ENCODE measurements at places on chromosomes 16 and 17. TPM values are rescaled to one million over a fixed set of nuclear protein-coding genes. Genes with fewer than 3 reads are reported as not detected.
A peak's percentile ranks its signal among the peaks of the same experiment; 100 is the strongest.

The KRTAP4-3 gene
- not detected for total RNA-seq

The KDM8 gene
- 3.5 TPM for total RNA-seq

The SPATA22 gene
- 0.84 TPM for total RNA-seq

The SOX8 gene
- 0.89 TPM for total RNA-seq

The SLC12A3 gene
- not detected for total RNA-seq

The TBC1D3G gene
- total RNA-seq, result not detected

The RUNDC3A gene
- total RNA-seq, result 0.49 TPM

The ALDH3A1 gene
- total RNA-seq, result not detected

The SSTR5 gene
- 14.7 TPM for total RNA-seq

The CIBAR2 gene
- total RNA-seq, result not detected

GRCh38 chr16:86663685-86664521 is 85.6 kb downstream of the FOXL1 start:
- DNase-seq, result no peak

GRCh38 chr17:79160980-79161636 is 86.5 kb downstream of the ENGASE start:
- no peak for DNase-seq

GRCh38 chr17:1494736-1495253 is 2.3 kb upstream of the MYO1C start:
- DNase-seq, result no peak

DNA sequence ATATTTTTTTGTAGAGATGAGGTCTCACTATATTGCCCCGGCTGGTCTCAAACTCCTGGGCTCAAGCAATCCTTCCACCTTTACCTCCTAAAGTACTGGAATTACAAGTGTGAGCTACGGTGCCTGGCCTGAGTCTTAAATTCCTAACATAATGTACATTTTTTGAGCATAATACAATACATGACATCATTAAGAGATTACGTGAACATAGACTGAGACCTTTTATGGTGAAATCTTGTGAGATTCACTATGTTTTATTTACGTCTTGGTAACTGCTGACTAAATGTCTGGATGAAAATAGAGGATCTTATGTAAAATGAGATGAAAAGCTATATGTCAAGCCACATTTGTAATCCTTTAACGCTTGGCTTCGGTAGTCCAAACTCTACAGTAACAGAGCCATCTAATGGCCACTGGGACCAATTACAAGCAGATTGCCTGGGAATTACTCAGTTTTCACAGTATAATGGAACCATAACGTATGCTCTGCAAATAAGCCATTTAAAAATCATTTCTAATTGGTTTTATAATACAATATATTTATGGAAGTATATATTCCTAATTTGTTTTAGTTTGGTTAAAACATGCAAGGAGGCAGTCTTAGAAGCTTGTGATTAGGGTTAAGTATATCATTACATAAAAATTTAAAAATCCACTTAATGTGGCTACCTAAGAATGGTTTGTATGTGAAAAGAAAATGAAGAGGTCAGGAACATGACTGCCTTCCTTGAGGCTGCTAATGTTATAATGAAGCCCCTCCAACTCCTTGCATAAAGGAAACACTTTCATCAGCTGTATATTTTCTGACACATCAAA is 8.1 kb upstream of the EFCAB13 start:
- DNase-seq, result no peak

DNA sequence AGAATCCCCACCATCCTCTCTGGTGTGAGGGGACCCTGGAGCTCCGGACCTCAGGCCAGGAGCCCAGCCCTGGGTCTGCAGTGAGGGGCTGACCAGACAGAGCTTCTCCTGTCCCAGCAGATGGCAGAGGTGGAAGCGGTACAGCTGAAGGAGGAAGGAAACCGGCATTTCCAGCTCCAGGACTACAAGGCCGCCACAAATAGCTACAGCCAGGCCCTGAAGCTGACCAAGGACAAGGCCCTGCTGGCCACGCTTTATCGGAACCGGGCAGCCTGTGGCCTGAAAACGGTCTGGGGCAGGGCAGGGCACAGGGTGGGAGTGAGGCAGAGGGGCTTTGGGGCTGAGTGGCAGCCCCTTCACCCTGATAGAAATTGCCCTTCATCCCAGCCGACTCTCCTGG is 527 bp downstream of the UNC45B start:
- DNase-seq, result no peak

DNA sequence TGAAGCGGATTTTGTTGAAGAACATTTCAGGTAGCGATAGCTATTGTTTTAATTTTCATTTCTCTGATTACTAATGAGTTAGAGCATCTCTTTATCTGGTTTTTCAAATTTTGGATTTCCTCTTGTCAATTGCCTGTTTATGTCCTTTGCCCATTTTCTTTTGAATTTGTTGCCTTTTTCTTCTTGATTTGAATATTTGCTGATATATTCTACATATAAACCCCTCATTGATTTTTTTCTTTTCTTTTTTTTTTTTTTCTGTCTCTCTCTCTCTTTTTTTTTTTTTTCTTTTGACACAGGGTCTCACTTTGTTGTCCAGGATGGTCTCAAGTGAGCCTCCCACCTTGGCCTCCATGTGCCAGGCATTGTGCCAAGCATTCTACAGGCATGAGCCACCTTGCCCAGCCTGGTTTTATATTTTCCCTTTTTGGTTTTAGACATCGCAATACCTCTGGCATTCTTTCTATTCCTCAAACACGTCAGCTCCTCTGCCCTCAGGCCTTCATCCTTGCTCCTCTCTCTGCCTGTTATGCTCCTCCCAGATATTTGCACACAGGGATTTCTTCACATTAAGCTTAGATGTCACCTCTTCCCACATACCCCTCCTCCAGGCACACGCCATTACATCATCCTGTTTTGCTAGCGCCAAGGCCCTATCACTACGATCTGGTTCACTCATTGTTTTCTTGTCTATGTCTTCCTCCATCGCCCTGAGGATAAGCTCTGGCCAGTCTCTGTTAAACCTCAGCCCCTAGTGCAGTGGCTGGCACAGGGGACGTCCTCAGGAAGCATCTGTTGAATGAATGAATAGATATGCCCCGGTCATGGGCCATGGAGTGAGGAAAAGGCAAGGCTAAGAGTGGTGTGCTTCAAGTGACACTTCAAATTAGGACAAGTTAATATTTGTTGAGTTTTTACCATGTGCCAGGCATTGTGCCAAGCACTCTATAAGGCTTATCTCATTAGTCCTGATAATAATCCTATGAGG is 8.6 kb downstream of the SARM1 start:
- no peak for DNase-seq

DNA sequence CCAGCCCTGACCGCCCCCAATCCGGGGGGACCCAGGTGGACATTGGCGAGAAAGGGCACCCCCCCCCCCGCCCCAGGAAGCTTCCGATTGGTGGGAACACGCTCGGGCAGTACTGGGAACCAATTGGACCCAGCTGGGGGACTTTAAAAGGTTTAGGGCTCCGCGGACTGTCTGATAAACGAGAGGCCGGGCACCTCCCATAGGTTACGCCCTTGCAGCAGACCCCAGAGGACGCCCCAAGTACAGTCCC is 245 bp downstream of the TMEM256 start:
- DNase-seq, result no peak

DNA sequence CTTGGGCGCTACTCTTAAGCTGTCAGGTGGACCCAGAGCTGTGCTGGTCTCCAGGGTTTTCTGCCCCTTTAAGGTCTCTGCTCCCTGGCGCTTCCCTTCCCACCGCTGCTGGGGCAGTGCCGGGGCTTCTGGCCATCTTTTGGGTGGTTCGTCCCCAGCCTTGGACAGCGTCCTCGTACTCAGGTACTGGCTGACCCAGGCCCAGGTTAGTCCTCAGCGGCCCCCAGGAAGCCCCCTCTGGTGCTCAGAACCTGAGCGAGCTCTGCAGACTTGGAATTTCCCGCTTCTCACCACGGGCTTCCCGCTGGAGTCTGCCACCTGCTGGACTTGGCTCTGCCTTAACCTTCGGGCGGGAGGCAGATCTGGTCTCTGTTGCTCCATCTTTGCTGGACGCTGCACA is 94.1 kb upstream of the ZNF750 start:
- peak; percentile 35 for DNase-seq

DNA sequence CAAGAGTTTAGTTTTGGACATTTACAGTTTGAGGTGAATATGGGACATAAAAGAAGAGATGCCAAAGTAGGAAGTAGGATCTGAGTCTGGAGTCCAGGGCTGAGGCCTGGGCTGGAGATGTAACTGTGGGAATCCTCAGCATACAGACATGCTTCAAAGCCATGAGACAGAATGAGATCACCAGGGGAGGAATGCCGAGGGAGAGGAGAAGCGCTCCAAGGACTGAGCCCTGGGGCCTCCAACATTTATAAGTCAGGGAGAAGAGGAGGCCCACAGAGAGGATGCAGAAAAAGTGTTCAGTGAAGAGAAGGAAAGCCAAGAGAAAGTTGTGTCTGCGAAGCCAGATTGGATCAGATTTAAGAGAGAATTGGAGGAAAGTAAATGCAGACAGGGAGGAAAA is 277.5 kb upstream of the MYOCD start:
- DNase-seq, result no peak

GRCh38 chr17:10111907-10112452 is 86.4 kb downstream of the GAS7 start:
- no peak for DNase-seq

DNA sequence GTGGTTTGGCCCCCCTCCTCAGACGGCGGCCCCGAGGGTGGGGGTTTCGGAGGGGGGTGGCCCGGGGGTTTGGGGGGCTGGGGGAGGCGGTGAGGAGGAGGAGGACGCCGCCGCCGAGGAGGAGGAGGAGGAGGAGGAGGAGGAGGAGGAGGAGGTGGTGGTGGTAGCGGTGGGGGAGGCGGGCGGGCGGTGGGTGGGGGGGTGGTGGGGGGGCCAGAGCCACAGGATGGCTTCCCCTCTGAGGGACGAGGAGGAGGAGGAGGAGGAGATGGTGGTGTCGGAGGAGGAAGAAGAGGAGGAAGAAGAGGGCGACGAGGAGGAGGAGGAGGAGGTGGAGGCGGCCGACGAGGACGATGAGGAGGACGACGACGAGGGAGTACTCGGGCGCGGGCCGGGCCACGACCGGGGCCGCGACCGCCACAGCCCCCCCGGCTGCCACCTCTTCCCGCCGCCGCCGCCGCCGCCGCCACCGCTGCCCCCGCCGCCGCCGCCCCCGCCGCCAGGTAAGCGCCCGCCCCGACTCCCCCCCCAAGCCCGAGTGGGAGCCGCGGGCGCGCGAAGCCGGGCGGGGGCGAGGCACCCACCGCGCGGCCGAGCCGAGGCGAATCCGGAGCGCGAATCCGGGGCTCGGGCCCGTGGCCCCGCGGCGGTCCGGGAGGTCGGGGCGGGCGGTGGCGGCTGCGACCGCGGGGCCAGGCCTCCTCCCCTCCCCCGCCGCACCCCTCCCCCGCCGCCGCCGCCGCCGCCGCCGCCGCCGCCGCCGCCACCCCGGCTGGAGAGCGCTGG is 3.8 kb upstream of the CHD3 start:
- DNase-seq, result no peak

DNA sequence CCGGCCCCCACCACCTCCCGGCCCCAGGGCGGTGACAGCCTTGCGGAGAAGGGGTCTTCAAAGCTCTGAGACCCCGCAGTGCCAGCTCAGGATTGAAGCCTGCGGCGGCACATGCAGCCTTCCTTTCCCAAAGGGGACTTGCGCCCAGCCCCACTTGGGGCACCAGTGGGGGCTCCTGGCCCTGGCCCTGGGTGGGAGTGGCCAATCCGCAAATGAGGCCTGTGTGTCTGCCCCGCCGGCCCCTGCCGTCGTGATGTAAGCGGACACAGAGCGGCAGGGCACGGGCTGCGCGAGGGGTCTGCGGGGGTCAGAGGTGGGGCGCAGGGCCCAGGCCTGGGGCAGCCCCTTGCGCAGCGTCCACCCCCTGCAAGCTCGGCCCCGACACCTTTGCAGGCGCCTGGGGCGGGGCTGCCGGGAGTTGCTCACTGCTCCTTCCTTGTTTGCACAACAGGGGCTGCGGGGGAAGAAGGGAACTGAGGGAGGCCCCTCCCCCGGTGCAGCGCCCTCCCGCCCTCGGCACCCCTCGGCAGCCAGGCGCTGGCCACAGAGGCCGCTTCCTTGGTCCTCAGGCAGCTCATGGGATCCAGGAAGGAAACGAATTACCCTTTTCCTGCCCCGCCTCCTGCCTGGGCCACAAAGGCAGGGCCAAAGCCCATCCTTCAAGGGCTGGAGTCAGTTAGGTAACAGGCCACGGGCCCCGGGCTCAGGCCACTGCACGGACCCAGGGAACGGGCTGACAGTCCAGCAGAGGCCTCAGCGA is 2.9 kb downstream of the SLC16A3 start:
- peak; percentile 94 for DNase-seq

DNA sequence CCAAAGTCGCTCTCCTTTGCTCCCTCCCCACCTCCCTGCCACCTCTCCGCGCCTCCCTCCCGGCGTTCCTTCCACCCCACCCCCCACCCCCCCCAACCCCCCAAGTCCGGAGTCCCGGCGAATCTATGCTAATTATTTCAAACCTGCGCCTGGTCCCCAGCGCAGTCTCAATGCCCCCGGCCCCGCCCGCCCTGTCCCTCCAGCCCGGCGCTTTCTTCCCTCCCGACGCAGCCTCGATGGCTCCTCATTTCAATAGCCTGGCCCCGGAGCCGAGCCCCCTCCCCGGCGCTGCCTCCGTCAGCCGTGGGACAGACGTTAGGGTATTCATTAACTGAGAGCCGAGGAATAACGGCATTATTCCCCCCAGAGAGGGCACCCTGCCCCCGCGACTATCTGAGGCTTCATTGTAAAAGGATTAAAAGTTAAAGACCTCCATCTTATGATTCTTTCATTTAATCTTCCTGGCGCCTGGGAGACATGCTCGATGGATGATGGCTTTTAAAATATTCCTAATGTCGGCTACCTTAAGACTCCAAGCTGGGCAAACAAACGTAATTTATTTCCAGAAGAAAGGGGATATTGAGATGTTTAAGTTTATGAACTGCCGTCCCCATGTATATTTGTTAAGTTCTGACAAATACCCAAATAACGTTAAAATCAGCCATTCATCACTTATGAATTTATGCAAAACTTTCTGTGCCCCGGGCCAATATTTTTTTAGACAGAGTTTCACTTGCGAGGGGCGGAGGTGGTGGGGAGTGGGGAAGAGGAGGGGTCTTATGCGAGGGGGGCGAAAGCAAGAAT is 3.4 kb downstream of the NOG start:
- no peak for DNase-seq

DNA sequence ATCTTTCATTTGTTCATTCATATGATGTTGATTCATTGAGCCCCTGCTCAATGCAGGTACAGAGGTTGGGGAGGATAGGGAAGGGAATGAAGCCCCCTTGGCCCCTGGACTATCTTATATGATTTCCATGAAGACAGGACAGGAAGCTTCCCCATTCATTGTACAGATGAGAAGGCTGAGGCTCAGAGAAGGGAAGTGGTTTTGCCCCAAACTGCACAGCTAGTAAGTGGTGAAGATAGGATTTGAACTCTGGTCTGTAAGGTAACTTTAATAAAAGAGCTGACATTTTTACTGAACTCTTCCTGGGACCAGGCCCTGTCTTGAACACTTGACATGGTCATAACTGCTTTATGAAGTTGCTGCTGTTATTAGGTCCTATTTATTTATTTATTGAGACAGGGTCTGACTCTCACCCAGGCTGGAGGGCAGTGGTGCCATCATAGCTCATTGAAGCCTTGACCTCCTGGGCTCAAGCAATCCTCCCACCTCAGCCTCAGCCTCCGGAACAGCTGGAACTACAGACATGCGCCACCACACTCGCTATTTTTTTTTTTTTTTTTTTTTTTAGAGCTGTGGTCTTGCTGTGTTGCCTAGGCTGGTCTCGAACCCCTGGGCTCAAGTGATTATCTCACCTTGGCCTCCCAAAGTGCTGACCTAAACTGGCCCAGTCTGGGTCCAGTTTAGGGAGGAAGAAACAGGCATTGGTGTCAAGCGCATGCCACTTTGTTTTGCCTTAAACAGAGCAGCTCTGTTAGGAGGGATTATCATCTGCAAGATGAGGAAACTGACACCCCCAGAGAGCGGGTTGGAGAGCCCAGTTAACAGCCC is 5.0 kb downstream of the CTF1 start:
- DNase-seq, result no peak

Data from Right ventricle myocardium inferior (tissue), 1 donor.